Prostate gland (tissue), 2 donors: ENCODE measurements at places on chromosomes 7 and 10. TPM values are rescaled to one million over a fixed set of nuclear protein-coding genes. Genes with fewer than 3 reads are reported as not detected.
A peak's percentile ranks its signal among the peaks of the same experiment; 100 is the strongest.

- H3K36me3 ChIP-seq, result no peaks in the 10 kb centered on the region
- H3K4me3 ChIP-seq, result peak overlapping the region; percentile 88
- H3K27ac ChIP-seq, result peak overlapping the region; percentile 65
- H3K4me1 ChIP-seq, result peaks cover 9% of the 10 kb centered on the region
- no peak for DNase-seq
Measured at GRCh38 chr10:73875139-73875475, 752 bp upstream of the CAMK2G start.

DNA sequence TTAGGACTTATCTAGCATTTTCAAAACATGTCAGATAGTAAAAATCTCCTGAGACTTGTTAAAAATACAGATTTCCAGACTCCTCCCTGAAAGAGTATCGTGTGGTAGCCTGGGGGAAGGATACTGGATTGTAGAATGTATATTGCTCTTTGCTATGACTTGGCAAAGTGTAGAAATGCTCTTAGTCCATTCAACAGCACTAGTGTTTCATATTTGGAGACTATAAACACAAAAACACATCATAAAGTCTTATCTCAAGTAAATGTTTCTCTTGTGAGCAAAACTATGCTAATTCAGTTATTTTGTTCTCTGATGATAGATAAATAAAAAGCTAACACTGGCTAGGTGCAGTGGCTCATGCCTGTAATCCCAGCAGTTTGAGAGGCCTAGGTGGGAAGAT lies 137.5 kb upstream of the PRPS1L1 start:
- no peak overlapping the region for H3K4me3 ChIP-seq
- no peak for DNase-seq
- no peaks in the 10 kb centered on the region for H3K4me1 ChIP-seq
- no peaks in the 10 kb centered on the region for H3K36me3 ChIP-seq
- H3K27ac ChIP-seq, result no peak overlapping the region

DNA sequence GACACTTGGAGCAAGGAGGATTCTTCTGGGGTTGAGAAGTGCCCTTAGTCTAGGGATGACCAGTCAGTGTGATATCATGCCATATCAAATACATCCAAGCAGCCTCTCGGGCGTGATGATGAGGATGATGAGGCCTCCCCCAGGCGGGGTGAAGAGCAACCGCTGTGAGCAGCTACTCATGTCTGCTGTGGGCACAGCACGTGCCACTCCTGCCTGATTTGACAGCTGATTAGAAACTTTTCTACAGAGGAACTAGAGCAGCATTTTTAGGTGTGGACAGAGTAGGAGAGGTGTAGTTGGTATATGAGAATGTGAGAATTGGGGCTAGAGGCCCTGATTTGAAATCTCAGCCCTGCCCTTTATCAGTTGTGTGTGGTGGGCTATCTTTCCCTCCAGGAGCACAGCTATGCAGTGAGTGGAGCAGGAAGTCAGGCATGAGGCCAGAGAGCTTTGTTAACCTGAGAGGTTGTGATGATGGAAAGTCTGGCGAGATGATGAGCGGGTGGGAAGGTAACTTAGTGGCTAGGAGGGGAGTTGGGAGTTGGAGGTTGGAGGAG lies 49.6 kb upstream of the COBL start:
- no peak for DNase-seq
- no peak overlapping the region for H3K27ac ChIP-seq
- peaks cover 3% of the 10 kb centered on the region for H3K4me1 ChIP-seq
- no peaks in the 10 kb centered on the region for H3K36me3 ChIP-seq

The PITRM1 gene
- total RNA-seq, result 47.7 TPM

The IDI2 gene
- not detected for total RNA-seq

GRCh38 chr7:157603005-157603404 lies 266.2 kb downstream of the DNAJB6 start:
- H3K27ac ChIP-seq, result no peak overlapping the region
- H3K4me1 ChIP-seq, result no peaks in the 10 kb centered on the region

GRCh38 chr7:69218576-69218975 lies 379.7 kb upstream of the AUTS2 start:
- DNase-seq, result no peak
- no peaks in the 10 kb centered on the region for H3K4me1 ChIP-seq
- H3K27me3 ChIP-seq, result peaks cover 2% of the 10 kb centered on the region
- no peak overlapping the region for H3K27ac ChIP-seq

GRCh38 chr10:119656760-119657159 lies 5.6 kb downstream of the BAG3 start:
- H3K36me3 ChIP-seq, result no peaks in the 10 kb centered on the region
- H3K27ac ChIP-seq, result peak overlapping the region; percentile 98
- peaks cover 15% of the 10 kb centered on the region for H3K4me1 ChIP-seq
- no peak overlapping the region for H3K4me3 ChIP-seq
- DNase-seq, result no peak

- H3K27ac ChIP-seq, result no peak overlapping the region
- H3K27me3 ChIP-seq, result no peaks in the 10 kb centered on the region
- no peak for DNase-seq
- H3K4me3 ChIP-seq, result no peak overlapping the region
Measured at GRCh38 chr7:128788446-128789412, 3.0 kb upstream of the CCDC136 start.

The HIBADH gene
- total RNA-seq, result 80.5 TPM

GRCh38 chr10:110755781-110756180 lies 111.6 kb downstream of the RBM20 start:
- H3K4me1 ChIP-seq, result no peaks in the 10 kb centered on the region
- no peak for DNase-seq
- no peaks in the 10 kb centered on the region for H3K27me3 ChIP-seq
- no peak overlapping the region for H3K4me3 ChIP-seq
- no peaks in the 10 kb centered on the region for H3K36me3 ChIP-seq

DNA sequence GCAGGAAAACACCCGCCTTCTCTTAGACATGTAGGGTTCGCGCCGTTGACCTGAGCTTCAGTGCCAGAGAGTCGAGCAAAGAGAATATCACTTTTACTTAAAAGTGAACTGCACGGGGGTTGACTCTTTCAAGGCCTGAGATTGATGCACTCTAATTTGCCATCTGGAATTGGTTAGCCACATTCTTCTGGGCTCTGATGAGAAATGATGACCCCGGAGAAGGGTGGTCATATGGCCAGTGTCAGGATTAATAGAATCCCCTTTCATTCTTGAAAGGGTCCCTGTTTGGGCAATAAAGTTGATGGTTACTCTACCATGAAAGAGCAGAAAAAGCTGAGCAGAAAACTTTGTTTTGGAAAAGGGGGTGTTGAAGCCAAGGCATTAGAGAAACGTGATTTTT lies 31.2 kb downstream of the GRK5 start:
- H3K4me1 ChIP-seq, result no peaks in the 10 kb centered on the region
- H3K4me3 ChIP-seq, result no peak overlapping the region
- no peaks in the 10 kb centered on the region for H3K36me3 ChIP-seq
- no peak for DNase-seq

- DNase-seq, result no peak
- H3K4me1 ChIP-seq, result no peaks in the 10 kb centered on the region
- H3K27ac ChIP-seq, result no peak overlapping the region
- H3K27me3 ChIP-seq, result no peaks in the 10 kb centered on the region
- no peaks in the 10 kb centered on the region for H3K36me3 ChIP-seq
Measured at GRCh38 chr10:24858288-24859270, 93.8 kb downstream of the PRTFDC1 start.

DNA sequence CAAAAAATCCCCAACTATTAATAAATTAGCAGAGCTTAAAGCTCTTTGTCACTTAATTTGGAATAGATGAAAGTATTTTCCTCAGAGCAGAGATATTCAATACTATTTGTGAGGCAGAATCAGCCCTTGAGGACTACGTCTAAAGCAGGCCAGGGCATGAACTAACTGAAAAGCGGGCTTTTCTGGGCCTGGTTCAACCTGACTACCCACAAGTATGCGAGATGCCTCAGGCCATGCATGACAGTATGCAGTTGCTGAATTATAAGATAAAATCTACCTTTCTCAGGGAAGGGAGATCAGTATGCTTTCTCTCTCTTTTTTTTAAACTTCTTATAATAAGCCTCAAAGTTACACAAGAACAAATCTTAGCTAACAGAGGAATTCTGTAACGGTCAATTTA lies 20.1 kb downstream of the TMEM168 start:
- H3K27me3 ChIP-seq, result no peaks in the 10 kb centered on the region
- peak; percentile 81 for DNase-seq
- H3K36me3 ChIP-seq, result no peaks in the 10 kb centered on the region
- peak overlapping the region; percentile 12 for H3K27ac ChIP-seq

DNA sequence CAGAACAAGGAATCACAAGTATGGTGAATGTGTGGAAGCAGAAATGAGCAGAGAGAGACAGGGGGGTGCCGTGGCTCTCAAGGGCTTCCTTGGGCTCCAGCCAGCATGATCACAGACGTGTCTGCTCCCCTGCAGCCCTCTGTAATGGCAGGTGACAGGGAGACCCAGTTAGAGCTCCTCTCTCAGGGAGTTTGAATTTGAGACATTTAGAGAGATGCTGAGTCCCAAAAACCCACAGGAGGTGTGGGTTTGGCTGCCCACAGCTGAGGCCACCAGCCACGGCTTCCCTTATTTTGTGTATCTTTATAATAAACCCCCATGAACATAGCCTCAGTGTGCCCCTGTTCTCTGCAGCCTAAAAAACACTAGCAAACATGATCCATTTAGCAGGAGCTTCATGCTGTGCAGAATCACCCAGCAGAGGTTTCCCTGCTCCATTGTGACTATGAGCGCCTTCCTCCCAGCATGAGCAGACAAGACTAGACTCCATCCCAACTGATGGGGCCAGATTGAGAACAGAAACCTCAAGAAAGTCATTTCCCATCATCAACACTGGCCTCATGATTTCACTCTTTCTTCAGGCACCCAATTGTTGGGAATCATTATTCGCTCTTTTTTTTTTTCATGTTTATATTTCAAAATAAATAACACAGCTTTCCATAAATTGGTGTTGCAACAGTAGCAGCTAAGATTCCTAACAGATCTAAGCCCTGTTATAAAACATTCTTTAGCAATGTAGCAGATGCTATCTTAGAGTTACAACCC lies 13.4 kb downstream of the NOD1 start:
- DNase-seq, result no peak
- H3K36me3 ChIP-seq, result no peaks in the 10 kb centered on the region
- peaks cover 5% of the 10 kb centered on the region for H3K4me1 ChIP-seq
- no peaks in the 10 kb centered on the region for H3K27me3 ChIP-seq
- no peak overlapping the region for H3K27ac ChIP-seq

The HEPACAM2 gene
- total RNA-seq, result 0.45 TPM

DNA sequence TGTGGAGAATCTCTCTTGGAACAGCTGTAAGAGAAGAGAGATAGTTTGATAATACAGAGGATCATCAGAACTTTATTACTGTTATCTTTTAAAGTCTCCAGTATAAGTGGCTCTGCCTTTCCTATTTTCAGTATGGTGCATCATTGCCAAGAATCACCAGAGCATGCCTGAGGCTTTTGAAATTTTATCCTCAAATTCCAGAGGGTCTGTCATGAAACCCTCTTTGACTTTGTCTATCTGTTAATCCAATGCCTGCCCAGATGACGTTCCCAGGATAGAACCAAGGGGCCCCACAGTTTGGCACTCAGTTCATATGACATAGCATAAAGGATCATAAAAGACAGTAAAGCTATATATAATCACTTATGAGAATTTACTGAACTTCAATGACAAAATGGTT lies 35.3 kb upstream of the SEMA3C start:
- no peak overlapping the region for H3K4me3 ChIP-seq
- no peak overlapping the region for H3K27ac ChIP-seq
- no peaks in the 10 kb centered on the region for H3K4me1 ChIP-seq
- no peaks in the 10 kb centered on the region for H3K36me3 ChIP-seq
- DNase-seq, result no peak
- no peaks in the 10 kb centered on the region for H3K27me3 ChIP-seq

- no peak overlapping the region for H3K27ac ChIP-seq
- DNase-seq, result no peak
- H3K36me3 ChIP-seq, result no peaks in the 10 kb centered on the region
- H3K4me3 ChIP-seq, result no peak overlapping the region
- no peaks in the 10 kb centered on the region for H3K4me1 ChIP-seq
Measured at GRCh38 chr7:13778967-13779366, 210.5 kb downstream of the ETV1 start.

The MKX gene
- 10.5 TPM for total RNA-seq

DNA sequence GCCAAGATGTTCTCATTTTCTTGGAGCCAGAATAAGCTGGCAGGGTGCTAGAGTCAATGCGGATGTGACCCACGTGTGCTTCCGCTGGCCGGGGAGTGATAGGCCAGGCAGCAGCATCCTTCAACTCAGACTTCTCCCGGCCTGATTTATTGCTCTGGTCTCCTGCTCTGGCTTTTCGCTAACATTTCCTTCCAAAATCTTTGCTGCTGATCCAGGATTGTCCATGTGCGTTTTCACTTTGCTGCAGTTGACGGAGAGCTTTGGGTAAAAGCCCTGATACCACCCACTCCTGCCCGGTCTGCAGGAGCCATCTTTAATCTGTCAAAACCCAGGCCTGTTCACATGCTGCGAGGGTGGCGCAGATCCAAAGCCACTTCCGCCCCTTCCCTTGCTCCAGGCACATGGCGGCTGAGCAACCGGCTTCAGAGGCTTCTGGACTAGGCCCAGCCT lies 106.8 kb downstream of the CYP26A1 start:
- H3K27me3 ChIP-seq, result no peaks in the 10 kb centered on the region
- H3K4me1 ChIP-seq, result no peaks in the 10 kb centered on the region
- no peak overlapping the region for H3K27ac ChIP-seq
- no peaks in the 10 kb centered on the region for H3K36me3 ChIP-seq
- DNase-seq, result no peak

The NEUROD6 gene
- not detected for total RNA-seq

DNA sequence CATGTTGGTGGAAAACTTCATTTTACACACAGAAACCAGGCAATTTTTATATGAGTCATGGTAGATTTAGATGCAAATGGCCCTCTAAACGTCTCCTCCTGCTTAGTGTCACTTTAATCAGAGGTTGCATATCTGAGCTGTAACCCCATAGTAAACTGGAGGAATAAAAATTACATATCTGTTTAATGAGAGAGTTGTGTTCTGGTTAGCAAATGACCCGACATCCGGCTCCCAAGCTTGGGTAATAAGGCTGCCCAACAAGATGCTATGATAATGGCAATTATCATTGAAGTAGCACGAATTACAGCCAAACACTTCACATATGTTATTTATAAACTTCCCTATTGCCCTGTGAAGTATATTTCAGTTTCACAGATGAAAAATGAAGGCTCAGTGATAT lies 10.6 kb upstream of the ADAM12 start:
- H3K4me1 ChIP-seq, result no peaks in the 10 kb centered on the region
- no peaks in the 10 kb centered on the region for H3K36me3 ChIP-seq
- no peaks in the 10 kb centered on the region for H3K27me3 ChIP-seq
- H3K4me3 ChIP-seq, result no peak overlapping the region
- no peak overlapping the region for H3K27ac ChIP-seq

GRCh38 chr10:60664859-60665258 lies 113.4 kb upstream of the CDK1 start:
- no peaks in the 10 kb centered on the region for H3K27me3 ChIP-seq
- DNase-seq, result no peak
- H3K36me3 ChIP-seq, result no peaks in the 10 kb centered on the region
- H3K4me3 ChIP-seq, result no peak overlapping the region
- H3K27ac ChIP-seq, result no peak overlapping the region
- peaks cover 9% of the 10 kb centered on the region for H3K4me1 ChIP-seq

GRCh38 chr7:5050676-5051075 lies 5.0 kb downstream of the RBAK start:
- no peak overlapping the region for H3K27ac ChIP-seq
- H3K4me3 ChIP-seq, result no peak overlapping the region
- DNase-seq, result no peak
- no peaks in the 10 kb centered on the region for H3K27me3 ChIP-seq
- H3K4me1 ChIP-seq, result no peaks in the 10 kb centered on the region

The ERV3-1 gene
- 11.3 TPM for total RNA-seq

GRCh38 chr7:5670183-5670935 lies 111.1 kb downstream of the RNF216 start:
- H3K27ac ChIP-seq, result no peak overlapping the region
- H3K36me3 ChIP-seq, result no peaks in the 10 kb centered on the region
- no peaks in the 10 kb centered on the region for H3K27me3 ChIP-seq
- H3K4me1 ChIP-seq, result peaks cover 5% of the 10 kb centered on the region
- no peak for DNase-seq
- no peak overlapping the region for H3K4me3 ChIP-seq

The CXCL12 gene
- 6.9 TPM for total RNA-seq
